ENCODE measurements at places on chromosomes 6 and 20. TPM values are rescaled to one million over a fixed set of nuclear protein-coding genes. Genes with fewer than 3 reads are reported as not detected.

The SULF2 gene
- total RNA-seq, result 85.7 TPM

GRCh38 chr6:107488875-107489635, 862 bp upstream of the SOBP start:
- no peaks in the 10 kb centered on the region for H3K36me3 ChIP-seq
- no peak for DNase-seq
- H3K4me1 ChIP-seq, result peaks cover 11% of the 10 kb centered on the region
- peak overlapping the region; percentile 77 for H3K27ac ChIP-seq

DNA sequence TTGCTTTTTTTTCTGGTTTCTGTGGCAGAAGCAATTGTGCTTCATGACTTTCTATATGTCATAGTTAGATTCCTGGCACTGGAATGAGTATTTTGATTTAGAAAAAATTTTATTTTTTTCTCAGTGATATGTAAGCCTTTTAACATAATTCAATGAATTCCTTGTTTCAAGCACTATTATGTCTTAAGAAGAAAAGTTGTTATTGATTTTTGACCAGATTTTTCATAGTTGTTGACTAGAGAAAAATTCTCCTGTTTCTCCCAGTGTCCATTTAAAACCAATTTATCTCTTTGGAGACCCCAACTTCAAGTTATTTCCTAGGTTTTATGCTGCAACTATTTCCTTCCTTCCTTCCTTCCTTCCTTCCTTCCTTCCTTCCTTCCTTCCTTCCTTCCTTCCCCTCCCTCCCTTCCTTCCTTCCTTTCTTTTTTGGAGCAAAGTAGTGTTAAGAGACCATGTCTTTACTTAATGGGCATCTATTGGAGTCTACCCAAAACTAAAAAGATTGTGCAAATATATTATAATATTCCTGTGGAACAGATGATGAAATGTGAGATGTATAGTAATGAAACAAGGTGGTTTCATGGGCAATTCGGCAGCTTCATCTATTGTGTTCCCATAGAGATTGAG, 346.9 kb downstream of the RNF144B start:
- no peaks in the 10 kb centered on the region for H3K27me3 ChIP-seq
- no peak overlapping the region for H3K27ac ChIP-seq
- H3K4me3 ChIP-seq, result no peak overlapping the region
- H3K4me1 ChIP-seq, result no peaks in the 10 kb centered on the region

DNA sequence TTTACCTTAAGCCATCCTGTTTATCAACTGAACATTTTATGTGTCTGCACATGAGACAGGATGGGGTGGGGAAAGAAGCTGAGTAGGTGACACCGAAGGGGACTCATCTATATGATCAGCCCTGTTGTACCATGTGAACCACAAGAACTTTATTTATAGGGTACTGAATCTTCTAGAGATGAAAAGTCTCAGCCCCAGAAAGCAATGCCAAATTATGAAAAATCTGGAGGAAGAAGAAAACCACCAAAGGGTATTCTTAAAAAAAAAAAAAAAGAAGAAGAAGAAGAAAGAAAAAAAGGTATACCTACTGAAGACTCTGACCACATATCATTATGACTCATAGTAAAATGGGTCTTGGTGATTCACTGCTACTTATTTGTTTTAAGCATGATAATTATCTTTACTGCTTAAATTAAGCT, 39.8 kb upstream of the HBS1L start:
- H3K27ac ChIP-seq, result no peak overlapping the region
- no peak for DNase-seq
- no peaks in the 10 kb centered on the region for H3K36me3 ChIP-seq
- no peak overlapping the region for H3K4me3 ChIP-seq
- H3K27me3 ChIP-seq, result peaks cover 11% of the 10 kb centered on the region
- H3K4me1 ChIP-seq, result no peaks in the 10 kb centered on the region

DNA sequence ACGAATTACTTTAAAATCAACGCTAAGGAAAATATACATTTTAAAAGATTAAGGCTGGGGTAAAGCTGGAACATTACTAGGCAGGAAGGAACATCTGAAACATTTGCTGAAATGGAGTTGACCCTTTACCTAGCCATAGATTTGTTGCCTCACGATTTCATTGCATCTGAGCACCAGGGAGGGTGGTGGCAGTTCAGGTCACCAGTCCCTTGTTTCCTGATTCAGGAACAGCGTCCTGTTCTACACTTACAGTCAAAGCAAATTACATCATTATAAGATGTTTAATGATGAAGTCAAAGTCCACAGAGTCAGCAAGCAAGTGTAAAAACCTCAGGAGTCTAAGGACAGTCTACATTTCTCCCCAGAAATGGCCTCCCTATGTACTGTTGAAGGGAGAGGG, 9.0 kb upstream of the MICA start:
- no peak overlapping the region for H3K4me3 ChIP-seq
- no peaks in the 10 kb centered on the region for H3K27me3 ChIP-seq
- H3K4me1 ChIP-seq, result peaks cover 21% of the 10 kb centered on the region
- H3K36me3 ChIP-seq, result peaks cover 5% of the 10 kb centered on the region
- no peak for DNase-seq

DNA sequence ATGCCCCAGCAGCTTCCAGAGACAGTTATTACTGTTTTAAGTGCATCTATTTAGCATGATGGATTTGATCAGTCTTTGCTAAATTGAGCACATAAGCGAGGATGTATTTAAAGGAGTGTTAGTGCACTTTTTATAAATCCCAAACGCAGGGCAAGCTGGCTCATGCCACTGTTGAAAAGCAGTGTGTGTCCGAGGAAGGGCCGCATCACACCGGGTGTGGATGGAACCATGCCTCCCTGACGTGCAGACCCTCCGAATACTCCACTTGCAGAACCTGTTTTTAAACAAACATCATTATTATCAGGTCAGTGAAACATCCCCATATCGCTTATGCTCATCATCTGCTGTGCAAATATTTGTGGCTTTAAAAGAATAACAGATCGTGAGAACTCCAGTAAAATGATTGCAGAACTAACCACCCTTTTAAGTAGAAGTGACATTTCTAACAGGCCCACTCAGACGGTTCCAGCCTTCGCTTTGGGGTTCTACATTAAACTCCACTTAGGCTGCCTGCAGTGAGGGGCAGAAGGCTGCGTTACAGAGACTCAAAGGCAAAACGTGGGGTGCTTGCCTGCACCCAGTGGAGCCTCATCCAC, 190.1 kb downstream of the CDH4 start:
- no peak for DNase-seq
- H3K4me3 ChIP-seq, result no peak overlapping the region
- H3K36me3 ChIP-seq, result no peaks in the 10 kb centered on the region
- H3K27me3 ChIP-seq, result peaks cover 7% of the 10 kb centered on the region

The CCND3 gene
- 52.9 TPM for total RNA-seq

DNA sequence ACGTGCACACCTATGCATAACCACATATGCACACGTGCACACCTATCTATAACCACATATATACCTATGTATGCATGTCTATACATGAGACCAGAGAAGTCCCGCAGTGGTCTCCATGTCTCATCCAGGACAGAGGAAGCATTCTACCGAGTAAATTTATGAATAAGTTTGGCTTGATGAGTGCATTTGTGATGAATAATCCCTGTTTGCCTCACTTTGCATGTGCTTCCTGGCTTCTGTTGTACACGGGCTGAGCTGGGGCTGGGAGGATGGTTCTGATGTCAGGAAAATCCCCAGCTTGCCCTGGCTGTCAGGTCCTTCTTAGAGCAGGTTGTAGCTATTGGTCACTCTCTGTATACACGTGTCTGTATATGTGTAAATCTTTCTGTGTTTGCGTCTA, 157.6 kb upstream of the RPS6KA2 start:
- H3K4me3 ChIP-seq, result no peak overlapping the region
- H3K4me1 ChIP-seq, result no peaks in the 10 kb centered on the region
- DNase-seq, result no peak
- H3K27me3 ChIP-seq, result no peaks in the 10 kb centered on the region
- no peak overlapping the region for H3K27ac ChIP-seq

GRCh38 chr20:32464401-32465091, 106.4 kb downstream of the ASXL1 start:
- peaks cover 38% of the 10 kb centered on the region for H3K4me1 ChIP-seq
- H3K27ac ChIP-seq, result peak overlapping the region; percentile 91
- DNase-seq, result no peak
- H3K36me3 ChIP-seq, result peaks cover 2% of the 10 kb centered on the region

DNA sequence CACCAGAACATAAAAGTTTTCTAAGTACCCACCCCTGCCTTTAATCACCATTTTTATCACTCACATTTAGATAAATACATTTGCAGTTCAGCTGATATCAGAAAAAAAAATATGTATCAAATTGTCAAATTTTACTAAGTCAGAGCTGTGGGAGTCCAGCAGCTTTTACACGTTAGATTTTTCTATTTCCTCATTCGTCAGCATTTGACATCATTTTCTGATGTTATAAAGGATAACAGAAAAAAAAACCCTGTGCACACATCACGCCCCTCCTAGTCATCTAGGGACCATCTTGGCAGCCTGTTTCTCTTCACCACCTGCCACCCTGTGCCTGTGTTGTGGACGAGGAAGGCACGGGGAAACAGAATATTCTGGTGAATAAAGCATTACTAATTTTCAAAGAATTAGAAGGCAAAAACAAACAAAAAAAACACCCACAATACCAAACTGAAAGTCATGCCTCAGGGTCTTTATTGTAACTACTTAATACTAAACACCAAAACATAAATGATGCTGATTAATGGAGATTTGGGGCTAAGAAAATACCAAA, 12.4 kb downstream of the B4GALT5 start:
- DNase-seq, result no peak
- H3K4me3 ChIP-seq, result no peak overlapping the region
- peak overlapping the region; percentile 92 for H3K27ac ChIP-seq
- H3K36me3 ChIP-seq, result no peaks in the 10 kb centered on the region
- H3K27me3 ChIP-seq, result no peaks in the 10 kb centered on the region

DNA sequence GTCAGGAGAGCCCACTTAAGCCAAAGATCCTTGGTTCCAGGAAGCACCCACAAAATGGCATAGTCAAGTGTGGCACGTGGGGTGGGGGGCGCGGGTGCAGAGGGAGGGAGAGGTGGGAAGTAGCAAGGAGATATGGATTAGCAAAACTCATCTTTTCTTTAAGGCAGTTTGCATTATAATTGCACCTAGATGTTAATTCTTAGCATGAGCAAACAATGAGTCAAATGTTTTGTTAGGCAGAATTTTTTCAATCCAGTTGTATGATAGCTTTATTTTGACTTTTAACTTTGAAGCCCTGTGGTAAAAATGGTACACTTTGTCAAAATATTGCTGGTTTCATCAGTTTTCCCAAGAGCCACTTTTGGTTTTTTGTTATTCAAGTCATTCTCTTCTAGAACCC, 15.0 kb downstream of the SCAND1 start:
- H3K4me1 ChIP-seq, result peaks cover 6% of the 10 kb centered on the region
- DNase-seq, result no peak
- no peak overlapping the region for H3K27ac ChIP-seq
- H3K27me3 ChIP-seq, result no peaks in the 10 kb centered on the region
- peaks cover 12% of the 10 kb centered on the region for H3K36me3 ChIP-seq
- H3K4me3 ChIP-seq, result no peak overlapping the region

GRCh38 chr20:38125157-38126056, 39.7 kb downstream of the TGM2 start:
- DNase-seq, result peak; percentile 61
- peak overlapping the region; percentile 22 for H3K27ac ChIP-seq
- peaks cover 37% of the 10 kb centered on the region for H3K4me1 ChIP-seq
- H3K4me3 ChIP-seq, result no peak overlapping the region
- H3K36me3 ChIP-seq, result no peaks in the 10 kb centered on the region

The HNF4A gene
- not detected for total RNA-seq

The ARG1 gene
- total RNA-seq, result not detected

- H3K27ac ChIP-seq, result no peak overlapping the region
- DNase-seq, result no peak
- no peaks in the 10 kb centered on the region for H3K36me3 ChIP-seq
- H3K4me1 ChIP-seq, result no peaks in the 10 kb centered on the region
- H3K4me3 ChIP-seq, result no peak overlapping the region
- H3K27me3 ChIP-seq, result peaks cover 16% of the 10 kb centered on the region
Observed at GRCh38 chr20:4635342-4635741, 86.4 kb upstream of the PRND start.
